Hepatic stellate cell (primary cell): ENCODE measurements at places on chromosomes 2 and 18.

DNA sequence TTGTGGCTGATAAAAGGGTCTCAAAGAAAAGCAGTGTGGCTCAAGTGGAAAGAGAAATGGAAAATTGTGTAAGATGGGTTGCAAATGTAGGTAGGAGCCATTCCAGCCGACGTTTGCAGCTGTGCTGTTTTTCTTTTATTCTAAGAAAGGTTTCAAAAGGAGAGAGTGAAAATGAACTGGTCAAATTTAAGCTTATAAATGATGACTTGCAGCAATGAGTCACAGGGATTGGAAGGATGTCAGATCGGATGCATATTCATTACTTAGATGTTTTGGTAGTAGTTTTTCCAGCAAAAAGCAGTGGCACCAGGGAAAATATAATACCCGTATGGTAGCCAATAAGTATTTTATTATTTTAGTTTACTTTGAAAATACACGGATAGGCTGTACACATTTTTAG lies 79.1 kb downstream of the LRRTM4 start:
- DNase-seq, result no peak

- no peak for DNase-seq
Observed at GRCh38 chr2:136013136-136013685, 27.8 kb upstream of the DARS1 start.

DNA sequence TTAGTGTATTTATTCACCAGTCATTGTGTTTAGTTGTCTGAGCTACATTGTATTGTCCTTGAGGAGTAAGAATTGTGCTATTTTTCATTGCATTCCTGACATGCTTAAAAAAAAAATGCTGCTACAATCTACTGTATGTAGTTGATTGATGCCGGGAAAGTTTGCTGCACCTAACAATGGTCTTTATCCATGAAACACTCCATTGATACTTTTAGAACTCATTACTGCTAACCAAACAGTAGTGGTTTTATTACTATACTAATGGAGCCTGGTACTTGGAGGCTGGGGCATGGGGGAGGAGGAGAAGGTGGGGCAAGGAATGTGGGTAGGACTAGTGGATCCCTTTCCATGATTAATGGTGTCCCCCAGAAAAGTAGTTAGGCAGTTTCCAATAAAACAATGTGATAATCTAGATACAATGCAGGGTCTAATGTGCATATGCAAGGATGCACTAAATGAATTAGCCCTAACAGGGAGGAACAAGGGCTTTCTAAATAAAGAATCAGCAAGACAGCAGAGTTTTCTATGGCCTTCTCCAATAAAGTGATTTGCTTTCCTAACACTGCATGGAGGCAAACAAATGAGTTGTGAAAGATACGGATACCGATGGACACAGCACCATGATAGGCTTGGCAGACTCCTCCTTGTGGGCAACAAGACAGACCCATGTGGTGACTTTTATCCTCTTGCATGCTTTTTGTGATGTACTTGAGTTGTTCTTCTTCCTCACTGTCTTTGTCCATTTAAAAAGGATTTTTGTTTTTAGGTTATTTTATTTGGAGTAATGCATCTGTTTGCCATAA lies 78.5 kb downstream of the FMNL2 start:
- no peak for DNase-seq

DNA sequence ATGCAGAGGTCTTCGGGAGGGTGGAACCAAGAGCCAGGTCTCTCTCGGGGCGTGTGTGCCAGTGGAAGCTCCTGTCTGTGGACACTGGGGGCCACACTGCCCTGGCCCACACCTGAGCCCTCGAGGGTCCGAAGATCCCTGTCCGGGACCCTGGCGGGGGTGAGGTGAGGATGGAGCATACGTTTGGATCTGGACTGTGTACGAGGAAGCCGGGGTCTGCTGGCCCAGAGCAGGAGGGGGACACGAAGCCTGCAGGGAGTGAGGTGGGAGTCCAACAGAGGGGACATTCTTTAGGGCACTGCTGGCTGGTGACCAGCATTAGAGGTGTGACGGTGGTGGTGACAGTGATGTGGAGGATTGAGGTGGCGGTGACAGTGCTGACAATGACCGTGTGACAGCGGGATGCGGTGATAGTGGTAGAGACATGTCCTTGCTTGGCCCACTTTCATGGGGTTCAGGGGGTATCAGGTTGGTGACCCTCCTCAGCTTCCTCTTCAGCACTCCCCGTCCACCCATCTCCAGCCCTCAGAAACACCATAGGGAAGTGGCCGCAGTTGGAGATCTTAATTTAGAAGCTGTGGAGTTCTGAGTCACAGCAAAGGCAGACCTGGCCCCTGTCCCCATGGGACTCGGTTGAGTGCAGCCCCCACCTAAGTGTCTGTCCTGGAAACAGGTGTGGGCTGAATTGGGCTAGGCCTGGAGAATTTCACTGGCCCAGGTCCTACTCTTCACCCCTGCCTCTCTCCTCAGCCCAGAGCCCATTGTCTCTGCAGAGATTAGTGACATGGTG lies 252.0 kb downstream of the DYSF start:
- no peak for DNase-seq

- DNase-seq, result no peak
Observed at GRCh38 chr18:8996771-8997432, 105.6 kb upstream of the NDUFV2 start.

- no peak for DNase-seq
Observed at GRCh38 chr2:102130647-102130991, 11.9 kb upstream of the IL1R1 start.

DNA sequence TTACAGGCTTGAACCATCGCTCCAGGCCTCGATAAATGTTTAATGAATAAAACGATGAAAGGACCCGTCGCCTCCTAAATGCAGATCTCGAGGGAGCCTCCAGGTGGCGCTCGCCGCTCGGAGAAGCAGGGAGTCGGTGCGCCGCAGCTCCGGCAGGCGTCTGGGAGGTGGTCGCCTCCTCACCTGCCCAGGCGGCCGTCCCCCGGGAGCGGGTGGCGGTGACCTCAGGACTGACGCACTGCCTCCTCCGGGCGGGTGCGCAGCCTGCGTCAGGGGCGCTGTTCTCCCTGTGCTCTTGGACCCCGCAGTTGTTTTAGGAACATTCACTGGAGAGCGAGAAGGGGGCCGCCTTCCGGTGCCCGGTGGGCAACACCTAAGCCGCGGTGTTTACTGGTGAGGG lies 38.6 kb upstream of the POLE4 start:
- DNase-seq, result peak; percentile 62

DNA sequence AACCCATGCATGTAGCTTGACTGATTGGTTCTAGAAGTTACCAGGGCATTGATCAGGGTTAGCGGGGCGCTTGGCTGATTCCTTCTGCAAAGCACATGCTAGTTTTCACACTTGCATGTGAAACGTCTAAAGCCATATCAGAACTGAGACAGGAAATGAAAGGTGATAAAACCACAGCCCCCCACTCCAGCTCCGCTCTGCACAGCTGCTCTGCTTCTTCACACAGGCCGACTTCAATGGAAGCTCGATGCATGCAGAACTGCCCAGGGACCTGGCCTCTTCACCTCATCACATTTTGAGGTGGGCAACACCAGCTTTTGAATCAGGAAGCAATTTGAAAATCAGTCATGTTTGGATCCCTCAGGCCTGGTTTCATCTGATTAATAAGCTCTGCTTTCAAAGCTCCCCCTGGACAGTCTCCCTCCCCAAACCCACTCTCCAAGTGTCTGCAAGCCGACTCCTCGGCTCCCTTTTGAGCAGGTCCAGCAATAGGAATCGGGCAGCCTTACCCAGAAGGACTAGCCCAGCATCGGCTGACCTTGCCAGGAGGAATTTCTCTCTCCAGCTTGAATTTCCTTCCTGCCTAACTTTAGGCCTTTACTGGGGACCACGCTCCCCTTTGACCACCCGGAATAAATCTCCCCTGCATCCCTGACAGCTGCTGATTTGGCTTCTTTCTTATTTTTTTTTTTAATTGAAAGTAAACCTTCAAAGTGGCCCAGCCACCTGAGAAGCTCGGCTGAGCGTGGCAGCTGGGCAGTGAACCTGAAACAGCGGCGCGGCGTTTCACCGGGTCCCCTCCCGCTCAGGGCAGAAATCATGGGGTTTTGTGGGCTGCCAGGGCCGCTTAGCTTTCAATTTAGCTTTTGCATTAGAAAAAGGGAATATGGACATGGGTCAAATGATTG lies 31.7 kb downstream of the HRH4 start:
- no peak for DNase-seq

GRCh38 chr2:20104900-20105545 lies 53.6 kb upstream of the LAPTM4A start:
- DNase-seq, result no peak

DNA sequence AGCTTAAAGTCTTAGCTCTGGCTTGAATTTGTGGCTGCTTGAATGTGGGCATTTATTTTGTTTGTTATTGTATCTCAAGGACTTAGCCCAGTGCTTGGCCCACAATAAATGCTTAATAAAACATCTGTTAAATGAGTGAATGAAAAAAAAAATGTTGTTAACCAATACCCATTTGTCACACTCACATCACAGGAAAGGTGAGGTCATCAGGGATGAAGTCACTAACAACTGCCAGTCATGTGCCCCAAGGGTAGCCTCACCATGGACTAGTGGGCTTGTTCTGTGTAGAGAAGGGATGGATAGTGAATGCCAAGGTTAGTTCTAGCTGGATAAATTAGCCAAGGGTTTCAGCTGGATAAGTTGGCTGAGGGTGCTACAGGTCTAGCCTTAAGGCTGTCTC lies 3.0 kb downstream of the NRBP1 start:
- peak; percentile 27 for DNase-seq

GRCh38 chr2:218785103-218785502 lies 3.2 kb downstream of the CYP27A1 start:
- no peak for DNase-seq

DNA sequence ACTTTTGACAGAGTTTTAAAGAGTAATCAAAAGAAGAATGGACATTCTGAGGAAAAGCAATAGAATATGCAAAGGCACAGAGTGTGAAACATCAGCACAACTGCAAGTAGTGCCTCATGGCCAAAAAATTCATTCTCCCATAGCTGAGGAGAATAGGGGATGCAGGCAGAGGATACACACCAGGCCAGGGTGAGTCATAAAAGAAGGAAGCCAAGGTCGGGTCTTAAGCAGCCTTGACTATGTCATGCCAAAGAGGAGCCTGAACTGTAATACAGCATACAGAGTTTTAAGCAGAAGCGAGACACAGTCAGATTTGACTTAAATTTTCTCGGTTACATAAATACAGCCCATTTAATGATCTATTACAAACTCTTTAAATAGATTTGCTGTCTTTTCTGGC lies 165.0 kb downstream of the LNPK start:
- DNase-seq, result peak; percentile 2

DNA sequence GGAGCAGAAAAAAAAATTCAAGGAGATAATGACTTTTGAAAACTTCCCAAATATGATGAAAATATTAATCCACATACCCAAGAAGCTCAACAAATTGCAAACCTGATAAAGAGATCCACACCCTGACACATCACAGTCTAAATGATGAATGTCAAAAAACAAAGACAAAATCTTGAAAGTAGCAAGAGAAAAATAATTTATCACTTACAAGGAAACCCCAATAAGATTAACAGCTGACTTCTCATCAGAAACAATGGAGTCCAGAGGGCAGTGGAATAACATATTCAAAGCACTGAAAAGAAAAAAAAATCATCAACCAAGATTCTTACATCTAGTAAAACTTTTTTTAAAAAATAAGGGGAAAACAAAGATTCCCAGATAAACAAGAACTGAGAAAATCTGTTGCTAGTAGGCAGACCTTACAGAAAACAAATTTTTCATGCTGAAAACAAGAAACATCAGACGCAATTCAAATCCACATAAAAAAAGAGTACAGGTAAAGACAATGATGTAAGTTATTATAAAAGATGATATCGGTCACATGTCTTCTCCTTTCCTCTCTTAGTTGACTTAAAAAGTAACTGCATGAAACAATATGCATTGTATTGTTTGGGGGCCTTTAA lies 21.3 kb downstream of the SLC66A2 start:
- no peak for DNase-seq

DNA sequence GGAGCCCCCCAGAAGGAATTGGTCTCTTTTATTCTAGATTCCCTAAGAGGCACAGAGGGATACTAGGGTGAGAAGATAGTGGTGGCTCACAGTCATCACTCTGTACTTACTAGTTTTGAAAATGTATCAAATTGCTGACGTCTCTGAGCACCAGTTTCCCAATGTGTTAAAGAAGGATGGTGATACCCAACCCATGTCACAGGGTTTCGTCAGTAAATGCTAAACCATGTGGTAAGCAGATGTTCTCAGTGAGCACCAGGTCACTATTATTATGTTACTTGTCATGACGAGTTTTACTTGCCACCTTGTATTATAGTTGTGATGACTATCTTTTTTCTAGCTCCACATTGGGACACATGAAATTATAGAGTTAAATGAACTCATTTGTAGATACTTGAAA lies 54.7 kb downstream of the NEDD4L start:
- no peak for DNase-seq

DNA sequence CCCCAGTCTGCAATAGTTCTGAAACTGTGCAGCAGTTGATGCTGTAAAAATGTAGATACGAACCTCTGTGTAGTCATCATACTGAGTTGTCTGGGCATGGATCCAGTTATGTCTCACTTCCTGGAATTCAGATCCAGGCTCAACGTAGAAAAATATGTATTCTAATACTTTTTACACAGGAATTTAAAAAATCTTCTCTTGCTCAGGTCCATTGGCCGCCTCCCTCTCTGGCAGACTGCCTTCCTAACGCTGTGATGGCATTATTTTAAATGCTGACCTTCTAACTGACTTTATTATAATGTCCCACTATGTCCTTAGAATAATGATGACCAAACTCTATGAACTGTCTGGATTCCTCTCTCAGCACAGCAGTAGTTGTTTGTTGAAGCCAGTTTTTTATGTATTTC lies 119.6 kb downstream of the FEZ2 start:
- peak; percentile 68 for DNase-seq

GRCh38 chr2:241637018-241637794 lies at the start of the genes ATG4B and THAP4:
TSS of gene ATG4B (plus strand) at chr2:241637693. CDS start at chr2:241637715, 22 bp downstream.
TSS of gene THAP4 (minus strand) at chr2:241637158. CDS start at chr2:241637017, 141 bp downstream.
- DNase-seq, result peak; percentile 91

GRCh38 chr2:28430377-28430765 lies 37.7 kb downstream of the FOSL2 start:
- no peak for DNase-seq

DNA sequence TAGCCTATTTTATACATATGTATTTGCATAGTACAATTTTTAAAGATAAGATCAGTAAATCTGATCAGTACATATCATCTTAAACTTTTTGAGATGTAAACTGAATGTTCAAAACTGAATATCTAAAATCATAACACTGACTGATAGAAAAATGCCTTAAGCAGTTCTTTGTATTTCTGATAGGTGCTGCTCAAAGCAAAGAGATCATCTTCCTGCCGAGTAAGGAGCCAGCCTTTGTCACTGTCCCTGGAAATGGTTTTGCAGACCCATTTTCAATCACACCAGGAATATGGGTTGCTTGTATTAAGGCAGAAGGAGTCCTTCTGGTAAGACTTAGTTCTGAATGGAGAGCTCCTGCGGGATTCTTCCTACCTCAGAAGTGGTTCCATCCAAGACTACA lies 135.0 kb downstream of the LAMA3 start:
- no peak for DNase-seq

- no peak for DNase-seq
Observed at GRCh38 chr2:229083606-229084340, 187.3 kb downstream of the PID1 start.
